ENCODE measurements at places on chromosomes 7 and 10.

DNA sequence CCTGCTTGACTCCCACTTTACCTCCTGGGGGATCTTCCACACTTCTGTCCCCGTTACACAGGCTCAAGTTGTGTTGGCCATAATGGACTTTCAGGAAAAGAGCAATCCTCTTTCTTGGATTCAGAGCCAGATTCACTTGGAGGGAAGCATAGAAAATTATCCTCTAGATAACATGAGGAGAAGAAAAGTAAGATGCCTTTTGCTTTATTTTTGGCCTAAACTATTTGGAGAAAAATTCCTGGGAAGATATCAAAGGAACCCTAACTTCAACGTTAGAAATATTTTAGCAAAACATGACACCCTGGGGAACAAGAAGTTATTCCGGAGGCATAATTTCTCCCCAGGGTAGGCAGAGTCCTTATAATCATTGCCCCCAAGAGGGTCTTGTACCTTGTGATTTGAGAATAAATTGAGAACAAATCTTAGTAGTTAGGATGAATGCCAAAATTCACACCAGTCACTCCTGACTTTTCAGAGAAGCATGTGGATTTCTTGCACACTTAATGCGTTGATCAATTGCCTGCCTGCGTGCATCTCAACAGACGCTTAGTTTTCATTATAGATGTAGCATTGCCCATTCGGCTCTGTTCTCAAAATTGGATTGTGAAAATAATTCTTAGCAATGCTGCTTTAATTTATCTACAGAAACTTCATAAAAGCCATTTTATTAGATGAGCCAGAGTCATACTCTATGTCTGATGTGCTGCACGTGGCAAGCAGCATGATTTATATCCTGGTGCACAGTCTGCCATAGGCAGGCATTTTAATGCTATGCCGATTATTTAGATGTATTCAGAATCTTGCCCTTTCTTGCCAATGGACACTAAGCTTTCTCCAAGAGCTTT lies 224.4 kb downstream of the C7orf25 start:
- no peak for DNase-seq

DNA sequence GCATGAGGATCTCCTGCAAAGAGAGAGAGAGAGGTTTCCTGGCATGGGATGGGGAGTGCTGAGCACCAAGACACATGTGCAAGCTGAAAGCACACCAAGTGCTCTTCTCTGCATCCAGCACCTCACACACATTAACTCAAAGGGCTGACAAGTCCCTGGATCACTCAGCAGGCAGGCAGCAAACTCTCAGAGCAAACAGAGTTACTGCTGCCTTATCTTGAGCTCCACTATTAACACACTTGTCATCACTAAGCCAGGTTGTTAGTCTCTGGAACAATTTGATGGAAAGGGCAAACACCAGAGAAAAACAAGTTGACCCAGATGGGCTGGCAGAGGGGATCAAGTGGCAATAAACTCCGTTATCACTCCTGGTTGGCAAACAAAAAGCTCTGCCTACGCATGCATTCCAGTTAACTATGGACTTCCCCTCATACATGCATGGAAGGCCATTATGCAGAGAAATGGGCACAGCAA lies 349.9 kb downstream of the KCNMA1 start:
- DNase-seq, result no peak

DNA sequence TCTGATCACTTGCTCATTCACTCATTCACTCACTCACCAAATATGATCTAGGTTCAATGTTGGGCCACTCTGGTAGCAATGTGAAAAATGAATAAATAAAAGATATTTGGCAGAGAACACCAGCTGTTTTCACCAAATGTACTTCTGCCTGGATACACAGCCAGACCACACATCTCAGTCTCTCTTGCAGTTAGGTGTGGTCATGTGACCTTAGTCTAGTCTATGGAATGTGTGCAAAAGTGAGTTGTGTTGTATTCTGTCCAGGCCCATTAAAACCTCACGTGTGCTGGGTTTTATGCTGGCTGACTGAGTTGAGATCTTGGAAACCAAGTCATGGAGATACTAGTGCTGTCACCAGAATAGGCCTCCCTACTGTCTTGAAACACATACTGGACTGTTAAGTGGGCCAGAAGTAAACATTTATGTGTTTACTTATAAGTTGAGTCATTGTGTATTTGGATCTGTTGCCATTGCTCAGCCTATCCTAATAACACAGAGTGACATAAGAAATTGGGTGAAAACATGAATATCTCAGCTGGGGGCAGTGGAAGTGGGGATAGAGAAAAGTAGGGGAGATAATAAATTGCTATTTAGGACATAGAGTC lies 145.5 kb downstream of the PTEN start:
- no peak for DNase-seq

DNA sequence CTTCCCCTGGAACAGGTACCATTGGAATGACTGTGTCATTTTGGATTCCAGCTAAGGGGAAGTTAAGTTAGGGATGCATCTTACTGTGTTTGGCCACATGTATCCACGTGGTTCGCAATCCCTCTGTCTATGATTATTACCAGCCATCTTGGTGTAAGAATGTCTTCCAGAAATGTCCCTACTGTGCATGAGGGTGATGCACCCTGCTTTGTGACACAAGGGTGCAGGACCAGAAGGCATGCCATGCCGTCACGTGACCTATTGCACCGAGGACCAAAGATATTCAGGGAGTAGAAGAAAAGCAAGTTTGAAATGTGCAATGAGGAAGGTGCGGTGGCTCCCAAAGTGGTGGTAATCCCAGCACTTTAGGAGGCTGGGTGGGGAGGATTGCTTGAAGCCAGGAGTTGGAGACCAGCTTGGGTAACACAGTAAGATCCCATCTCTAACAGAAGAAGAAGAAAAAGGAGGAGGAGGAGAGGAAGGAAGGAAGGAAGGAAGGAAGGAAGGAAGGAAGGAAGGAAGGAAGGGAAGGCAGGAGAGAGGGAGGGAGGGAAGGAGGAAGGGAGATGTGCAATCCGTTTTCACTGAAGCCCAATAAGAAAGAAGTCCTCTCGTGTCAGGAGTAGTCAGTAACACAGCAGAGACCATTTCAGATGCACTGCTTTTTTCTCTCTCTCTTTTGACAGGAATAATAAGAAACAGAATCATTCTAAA lies 42.5 kb upstream of the USP6NL start:
- no peak for DNase-seq

GRCh38 chr10:85547460-85548023 lies 819.1 kb downstream of the GRID1 start:
- DNase-seq, result no peak

DNA sequence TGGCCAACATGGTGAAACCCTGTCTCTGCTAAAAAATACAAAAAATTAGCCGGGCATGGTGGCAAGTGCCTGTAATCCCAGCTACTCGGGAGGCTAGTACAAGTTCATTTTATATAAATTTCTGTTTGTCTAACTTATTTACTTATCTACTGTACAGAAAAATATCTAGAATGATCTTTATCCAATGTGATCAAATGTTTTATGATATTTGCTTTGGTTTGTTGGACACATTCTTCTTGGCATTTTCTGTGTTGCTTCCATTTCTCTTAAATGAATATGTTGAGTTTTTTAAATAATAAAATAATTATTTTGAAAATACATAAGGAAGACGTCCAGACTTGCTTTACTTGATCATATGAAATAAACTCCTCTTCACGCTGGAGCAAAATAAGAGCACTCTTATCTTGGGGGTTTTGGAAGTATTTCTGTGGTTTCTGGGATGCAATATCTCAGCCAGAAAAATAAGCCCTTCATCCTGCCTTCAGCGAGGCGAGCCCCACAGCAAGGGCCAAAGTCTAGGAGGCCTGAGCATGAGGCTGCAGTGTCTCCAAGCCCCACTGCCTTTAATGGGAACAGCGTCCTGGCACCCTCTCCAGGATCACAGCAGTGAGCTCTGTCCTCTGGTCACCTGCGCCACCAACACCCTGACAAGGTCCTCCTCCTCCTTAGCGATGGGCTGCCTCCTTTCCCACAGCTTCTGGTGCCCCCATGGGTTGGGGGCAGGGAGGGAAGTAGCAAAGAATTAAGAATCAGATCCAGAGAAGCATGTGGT lies 480.2 kb downstream of the KCNMA1 start:
- DNase-seq, result no peak

- no peak for DNase-seq
Measured at GRCh38 chr7:97409346-97409745, 291.8 kb downstream of the SDHAF3 start.

DNA sequence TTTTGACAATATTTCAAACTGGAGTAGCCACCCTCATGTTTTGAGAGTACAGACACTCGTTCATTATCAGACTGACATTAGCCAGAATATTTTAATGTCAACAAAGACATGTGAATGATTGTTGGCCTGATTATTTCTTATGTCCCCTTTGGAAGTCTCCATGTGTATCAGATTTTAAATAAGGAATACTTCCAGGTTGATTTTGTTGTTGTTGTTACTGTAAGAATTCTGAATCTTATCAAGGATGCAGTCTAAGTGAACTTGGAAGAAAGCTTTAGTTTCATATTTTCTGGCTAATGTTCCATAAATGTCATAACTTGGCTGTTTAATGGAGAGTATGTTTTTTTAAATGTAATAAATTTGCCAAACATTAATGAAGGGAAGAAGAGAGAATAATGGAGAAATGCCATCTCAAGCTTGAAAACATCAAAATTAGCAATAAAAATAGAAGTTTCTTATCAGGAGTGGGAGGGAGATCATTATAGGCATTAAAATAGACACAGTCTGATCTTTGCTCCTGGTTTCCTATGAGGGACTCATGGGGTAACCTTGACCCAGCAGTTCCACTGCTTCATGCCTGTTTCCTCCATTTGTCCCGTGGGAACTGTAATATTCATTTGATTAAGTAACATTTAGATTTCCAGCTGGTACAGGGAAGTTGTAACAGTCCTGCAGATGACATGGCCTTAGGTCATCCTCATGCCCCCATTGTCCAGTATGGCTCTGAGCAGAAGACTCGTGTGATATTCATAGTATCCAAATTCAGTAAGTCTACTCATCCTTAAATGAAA lies 122.4 kb upstream of the KIAA1217 start:
- DNase-seq, result no peak

- peak; percentile 49 for DNase-seq
Measured at GRCh38 chr10:24951201-24952142, 934 bp downstream of the PRTFDC1 start.

DNA sequence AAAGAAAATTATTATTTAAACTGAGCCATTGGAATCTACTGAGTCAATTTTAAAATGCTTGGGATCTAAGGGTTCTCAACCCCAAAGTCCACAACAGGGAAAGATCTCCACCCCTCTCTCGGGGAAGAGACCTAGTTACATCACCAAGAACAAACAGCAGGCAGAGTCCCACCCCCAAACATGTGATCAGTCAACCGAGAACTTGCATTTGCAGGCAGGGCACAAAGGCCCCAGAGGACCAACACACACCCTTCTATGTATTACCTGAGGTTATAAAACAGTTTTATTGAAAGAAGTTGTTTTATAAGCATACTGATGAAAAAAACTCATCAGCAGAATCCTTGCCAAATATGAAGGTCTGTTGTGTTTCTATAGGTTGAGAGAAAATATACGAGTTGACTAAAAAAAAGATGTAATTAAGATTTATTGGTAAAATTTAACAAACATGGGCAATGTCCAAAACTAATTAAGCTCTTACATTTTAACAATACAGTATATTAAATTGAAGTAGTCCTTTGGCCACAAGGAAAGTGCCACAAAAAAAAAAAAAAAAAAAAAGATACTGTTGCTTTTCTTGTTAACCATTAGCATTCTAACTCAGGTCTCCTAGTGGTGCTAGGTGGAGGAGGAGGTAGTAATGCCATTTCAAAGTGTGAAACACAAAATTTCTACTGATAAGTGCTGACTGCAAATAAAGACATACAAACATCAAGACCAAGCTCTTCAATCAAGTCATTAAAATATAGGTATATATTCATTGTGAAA lies 975 bp upstream of the USP54 start:
- peak; percentile 23 for DNase-seq

DNA sequence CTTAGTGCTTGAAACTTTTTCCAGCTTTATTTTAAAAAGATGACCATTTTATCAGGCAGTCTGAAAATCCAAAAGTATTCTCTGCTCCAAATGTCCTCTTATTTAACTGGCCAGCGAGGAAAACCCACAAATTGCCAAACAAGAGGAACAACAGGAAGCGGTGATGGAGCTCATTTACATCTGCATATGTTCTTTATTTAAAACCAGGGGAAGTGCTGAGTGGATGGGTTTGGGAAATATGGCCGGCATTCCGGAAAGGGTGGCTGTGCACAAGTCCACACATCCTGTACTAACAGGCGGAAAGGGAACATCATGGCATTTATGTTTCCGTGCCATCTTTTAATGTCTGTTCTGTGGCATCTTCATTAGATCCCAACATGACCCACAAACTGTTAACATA lies 974.5 kb downstream of the LRMDA start:
- no peak for DNase-seq

- DNase-seq, result no peak
Measured at GRCh38 chr10:70774810-70775678, 10.1 kb downstream of the TBATA start.

DNA sequence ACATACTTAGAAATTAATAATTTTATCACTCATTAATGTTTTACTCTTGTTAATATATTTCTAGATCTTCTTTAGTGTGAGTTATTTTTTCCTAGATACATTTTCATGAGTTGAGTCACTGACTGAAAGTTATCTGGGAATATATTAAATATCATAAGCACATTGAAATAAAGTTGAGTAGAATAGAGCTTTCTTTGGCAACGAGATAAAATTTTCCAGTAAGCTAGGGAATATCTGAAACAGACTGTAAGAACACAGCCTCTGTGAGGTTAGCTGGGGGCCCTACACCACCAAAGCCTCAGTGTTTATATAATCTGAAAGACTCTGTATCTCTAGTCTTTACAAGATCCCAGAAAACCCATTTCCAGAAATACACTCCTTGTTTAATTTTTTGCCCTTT lies 347.8 kb upstream of the PLXDC2 start:
- no peak for DNase-seq

DNA sequence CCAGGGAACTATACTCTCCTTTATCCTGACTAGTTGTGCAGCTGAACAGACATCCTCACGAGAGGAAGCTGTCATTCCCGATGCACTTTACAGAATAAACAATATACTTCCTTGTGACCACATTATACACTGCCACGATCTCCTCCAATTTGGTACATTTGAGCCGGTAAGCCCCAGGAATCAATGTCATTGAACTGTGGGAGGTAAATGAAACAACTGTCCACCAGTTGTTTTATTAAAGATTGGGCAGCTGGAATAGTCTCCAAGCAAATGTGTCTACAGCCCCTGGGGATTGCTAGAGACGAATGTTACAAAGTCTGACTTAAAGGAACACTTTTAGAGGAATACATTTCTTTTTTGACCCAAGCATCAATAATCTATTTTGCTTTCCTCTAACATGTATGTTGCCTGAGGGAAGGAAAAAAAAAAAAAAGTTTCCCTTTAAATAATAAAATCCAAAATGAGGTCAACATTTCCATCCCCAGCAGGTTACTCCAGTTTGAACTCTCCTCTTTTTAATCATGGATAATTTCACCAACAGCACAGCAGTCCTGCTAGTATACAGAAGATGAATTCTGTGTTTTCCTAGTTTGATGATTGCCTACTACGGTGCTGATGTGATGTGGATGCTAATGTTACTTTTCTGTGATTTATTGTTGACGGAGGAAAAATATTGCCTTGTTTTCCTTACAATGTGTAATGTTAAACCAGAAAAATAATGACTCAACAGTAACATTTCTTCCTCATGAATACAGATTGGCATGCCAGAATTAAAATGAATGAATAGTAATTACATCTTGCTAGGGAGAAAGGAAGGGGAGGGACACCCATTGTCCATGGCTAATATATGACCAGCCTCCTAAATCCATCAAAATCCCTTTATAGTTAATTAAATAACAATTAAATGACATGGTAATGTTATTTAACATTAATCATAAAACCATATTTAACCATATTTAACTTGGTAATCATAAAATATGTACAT lies 360.9 kb downstream of the NEBL start:
- no peak for DNase-seq
